Fibroblast of skin of abdomen (primary cell): ENCODE measurements at places on chromosomes 3 and 15.
A peak's percentile ranks its signal among the peaks of the same experiment; 100 is the strongest.

DNA sequence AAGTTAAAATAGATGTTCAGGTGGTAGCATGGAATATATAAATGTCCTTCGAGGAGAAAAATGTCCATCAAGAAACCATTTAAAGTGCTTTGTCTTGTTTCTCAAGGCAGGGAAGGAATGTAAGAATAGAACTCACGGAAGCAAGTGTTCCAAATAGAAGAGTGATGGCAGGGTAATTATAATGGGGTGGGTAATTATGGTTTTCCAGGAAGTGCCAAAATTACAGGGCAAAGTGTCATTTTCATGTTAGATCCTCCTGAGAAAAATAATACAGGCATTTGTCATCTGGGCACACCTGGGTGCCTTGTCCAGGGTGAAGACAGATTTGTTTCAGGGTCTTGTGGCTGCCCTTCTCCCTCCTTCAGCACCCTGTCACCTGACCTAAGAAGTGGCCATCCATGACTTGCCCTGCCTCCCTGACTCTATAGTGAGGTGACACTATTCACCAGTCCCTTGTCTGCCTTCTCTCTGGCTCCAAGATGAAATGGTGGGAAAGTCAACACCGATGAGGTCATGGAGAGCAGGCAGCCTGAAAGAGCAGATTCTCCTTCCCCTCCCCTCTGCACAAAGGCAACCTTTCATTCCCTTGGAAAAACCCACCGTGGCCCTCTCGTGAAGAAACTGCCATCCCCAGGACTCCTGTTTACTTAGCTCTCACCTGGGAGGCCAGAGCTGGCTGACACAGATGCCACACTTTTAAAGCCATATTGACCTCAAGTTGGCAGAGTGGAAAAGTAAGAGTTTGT, 45.1 kb upstream of the AMOTL2 start:
- no peak for DNase-seq

DNA sequence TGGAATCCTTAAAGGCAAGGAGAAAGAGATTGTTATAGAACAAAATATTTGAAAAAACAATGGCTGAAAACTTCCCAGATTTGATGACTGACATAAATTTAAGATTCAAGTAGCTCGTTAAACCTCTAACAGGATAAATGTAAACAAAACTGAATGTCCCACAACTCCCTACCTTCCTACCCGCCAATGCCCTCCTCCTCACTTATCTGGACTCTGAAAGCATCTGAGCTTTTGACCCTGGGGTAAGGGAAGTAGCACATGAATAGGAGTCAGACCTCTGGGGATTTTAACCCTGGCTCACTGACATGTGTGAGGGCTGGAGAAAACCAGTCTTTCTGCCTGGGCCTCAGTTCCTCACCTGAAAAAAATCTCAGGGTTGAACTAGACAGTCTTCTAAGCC, 26.9 kb downstream of the CYP19A1 start:
- DNase-seq: no peak

DNA sequence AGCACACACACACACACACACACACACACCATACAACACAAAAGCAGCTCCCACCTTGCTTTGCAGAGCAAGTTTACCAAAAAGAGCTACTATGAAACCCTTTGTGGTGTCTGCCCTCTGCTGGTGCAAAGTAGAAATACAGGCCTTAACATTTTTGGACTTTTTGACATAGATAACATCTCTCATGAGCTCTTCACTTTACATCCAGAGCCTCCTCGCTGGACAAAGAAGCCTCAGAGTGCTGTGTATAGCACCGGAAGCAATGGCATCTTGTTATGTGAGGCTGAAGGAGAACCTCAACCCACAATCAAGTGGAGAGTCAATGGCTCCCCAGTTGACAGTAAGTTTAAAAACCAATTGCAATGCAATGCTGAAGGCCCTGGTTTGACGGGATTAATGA, 157.9 kb downstream of the CHL1 start:
- peak; percentile 15 for DNase-seq

DNA sequence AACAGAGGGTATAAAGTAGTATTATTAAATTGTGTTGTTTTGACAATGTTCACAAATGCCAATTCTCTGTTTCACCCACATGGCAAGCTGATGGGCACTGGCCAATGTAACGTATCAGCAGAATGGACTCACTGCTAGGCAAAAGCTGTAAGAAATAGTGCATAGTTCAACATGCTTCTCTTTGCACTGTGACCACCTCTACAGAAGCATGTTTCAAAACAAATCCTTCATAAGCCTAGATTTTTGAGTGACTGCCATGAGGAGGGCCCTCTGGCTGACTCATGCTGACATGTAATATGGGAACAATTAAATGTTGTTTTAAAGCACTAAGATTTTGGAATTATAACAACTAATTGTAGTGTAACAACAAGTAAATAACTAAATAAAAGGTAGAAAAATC, 3.2 kb downstream of the GBE1 start:
- peak; percentile 88 for DNase-seq

- DNase-seq: no peak
Measured at GRCh38 chr3:133441867-133442270, 42.0 kb downstream of the BFSP2 start.

DNA sequence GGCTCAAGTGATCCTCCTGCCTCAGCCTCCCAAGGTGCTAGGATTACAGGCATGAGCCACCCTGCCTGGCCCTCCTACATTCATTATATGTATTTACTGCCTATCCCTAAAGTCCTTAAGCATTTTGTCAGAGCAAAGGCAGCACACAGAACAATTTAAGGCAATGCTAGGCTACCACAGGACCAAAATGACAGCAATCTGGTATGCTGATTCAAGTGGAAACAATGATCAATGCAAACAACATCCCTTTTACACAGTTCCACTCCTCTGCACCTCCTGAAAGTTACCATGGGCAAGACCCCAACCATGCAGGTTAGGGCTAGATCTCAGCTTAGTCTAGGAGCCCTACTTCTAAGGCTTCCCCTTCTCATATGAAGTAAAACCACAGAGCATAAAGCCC, 40.3 kb downstream of the SPG11 start:
- DNase-seq: no peak

DNA sequence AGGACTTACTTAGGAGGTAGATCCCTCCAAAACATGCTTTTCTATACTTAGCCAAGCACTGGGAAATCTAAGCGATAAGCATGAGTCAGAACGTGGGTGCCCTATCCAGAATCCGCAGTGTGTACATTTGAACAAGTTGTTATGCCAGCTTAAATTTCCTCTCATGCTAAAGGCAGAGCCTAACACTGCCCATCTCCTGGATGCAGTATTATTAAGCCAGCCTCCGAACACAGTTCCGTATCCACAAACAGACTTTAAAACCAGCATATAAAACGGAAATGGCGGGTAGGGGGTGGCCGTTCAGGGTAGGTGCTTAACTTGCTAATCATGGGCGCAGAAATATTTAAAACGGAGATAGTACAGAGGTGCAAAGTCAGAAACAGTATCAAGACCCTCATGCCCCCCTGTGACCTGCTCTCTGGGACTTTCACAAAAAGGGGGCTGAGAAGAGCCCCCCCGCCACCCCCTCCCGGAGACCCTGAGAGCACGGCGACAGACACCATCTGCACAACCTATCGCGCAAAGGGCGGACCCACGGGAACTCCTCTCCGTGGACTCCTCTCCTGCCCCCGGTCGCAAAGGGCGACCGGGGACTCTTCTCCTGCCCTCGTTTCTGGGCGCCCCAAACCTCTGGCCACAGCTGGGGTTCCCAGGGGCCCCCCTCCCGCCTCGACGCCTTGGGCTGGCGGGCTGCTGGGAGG, 889 bp upstream of the LRRIQ4 start:
- peak; percentile 57 for DNase-seq

DNA sequence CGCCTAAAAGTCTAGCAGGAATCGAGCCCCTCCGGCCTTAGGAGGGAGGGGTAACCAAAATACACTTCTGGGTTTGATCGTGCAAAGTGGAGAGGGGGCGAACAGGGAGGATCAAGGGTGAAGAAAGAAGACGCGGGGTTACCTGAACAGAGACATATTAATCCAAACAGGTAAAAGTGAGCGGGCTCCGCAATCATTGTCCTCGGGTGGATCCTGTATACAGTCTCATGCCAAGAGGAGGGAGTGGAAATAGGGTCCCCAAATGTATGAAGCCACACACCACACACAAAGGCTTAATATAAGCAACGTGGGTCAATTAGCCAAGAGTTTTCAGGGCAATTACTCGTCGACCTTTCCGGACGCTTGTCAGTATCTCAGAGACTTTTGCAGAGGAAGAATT, 749.5 kb downstream of the ROBO1 start:
- no peak for DNase-seq

DNA sequence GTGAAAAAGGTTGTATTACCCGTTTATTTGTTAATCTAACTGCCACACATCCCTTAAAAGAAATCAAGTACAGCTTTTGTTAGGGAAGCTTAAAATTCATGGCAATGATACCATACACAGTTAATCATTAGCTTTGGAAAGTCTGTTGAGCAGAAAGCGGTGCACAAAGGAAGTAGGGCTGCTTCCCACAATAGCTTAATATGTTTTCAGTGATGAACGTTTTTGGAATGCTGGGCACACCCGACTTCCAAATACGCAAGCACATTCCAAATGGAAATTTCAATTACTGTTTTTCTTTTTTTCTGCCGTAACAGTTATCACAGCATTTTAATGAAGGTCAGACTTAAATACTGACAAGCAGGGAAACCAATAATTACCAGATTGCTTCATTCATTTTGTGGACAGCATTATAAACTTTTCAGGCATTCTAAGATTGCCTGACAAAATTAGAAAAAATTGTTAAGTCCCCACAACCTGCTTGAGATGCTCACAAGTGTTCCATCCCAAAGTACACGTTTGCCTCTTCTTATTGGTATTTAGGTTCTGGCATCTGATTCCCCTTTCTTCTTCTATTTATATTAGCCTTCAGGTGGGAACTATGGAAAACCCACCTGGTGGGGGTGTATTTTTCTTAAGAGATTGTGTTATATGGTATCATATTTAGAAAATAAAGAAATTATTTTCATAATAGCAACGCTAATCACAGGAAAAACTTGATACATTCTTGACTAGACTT, 1.1 kb upstream of the ECT2 start:
- DNase-seq: peak; percentile 93

GRCh38 chr3:73568371-73568862, 56.3 kb downstream of the PDZRN3 start:
- DNase-seq: no peak

DNA sequence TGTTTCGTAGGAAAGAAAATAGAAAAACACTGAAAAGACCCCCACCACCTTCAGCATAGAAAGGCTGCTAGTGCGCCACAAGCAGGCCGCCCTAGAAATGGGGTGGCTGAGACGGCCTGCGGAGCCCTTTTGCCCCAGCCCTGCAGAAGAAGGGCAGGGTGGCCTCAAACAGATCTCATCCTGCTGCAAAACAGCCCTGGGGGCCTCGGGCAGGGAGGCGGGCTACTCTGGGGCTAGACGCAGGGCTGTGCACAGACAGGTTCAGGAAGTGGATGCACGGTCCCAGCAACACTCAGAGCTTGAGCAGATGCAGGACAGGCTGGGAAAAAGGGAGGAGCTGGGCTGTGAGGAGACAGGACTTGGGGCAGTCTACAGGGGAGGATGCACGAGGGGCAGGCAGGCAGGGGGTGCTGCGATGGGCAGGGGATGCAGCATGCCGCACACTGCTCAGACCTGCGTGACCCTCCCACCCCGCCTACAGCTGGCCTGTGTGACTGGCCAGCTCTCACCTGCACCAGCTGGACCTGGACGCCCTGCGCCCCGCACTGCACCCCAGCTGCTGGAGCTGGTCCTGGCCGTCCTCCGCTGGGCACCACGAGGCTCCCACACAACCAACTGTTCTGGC, 34.3 kb downstream of the ZXDC start:
- no peak for DNase-seq

GRCh38 chr15:72961346-72961745, 90.9 kb upstream of the NEO1 start:
- no peak for DNase-seq

DNA sequence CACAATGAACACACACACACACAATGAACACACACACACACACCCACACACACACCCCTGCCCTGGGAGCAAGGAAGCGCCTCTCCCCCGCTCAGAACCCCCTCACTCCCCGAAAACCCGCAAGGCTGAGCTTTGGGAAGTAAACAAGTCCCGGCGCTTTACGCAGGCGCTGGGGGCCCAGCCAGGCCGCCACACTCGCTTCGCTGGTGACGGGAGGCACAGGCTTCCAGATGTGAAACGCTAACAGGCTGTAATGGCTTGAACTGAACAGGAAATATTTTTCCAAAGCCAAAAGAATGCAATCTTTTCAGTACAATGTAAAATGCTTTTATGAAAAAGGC, 122.7 kb upstream of the IGF1R start:
- peak; percentile 70 for DNase-seq

- peak; percentile 13 for DNase-seq
Measured at GRCh38 chr15:89566181-89566580, 9.1 kb upstream of the TICRR start.

DNA sequence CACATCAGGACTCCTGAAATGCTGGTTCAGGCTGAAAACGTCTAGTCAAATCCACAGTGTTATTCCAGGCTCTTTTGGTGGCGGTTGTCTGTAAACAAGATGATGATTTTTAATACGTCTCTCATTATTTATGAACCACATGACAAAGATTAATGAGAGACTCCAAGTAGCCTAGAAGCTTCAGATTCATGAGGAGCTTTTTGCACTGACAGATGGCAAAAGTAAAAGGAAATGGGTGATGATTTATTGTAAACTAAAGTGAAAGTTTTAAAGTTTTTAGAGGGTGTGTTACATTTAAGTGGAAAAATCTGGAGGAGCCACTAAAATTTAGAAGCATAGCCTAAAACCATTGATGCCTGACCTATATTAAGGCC, 77.0 kb downstream of the BBX start:
- DNase-seq: peak; percentile 29

- peak; percentile 18 for DNase-seq
Measured at GRCh38 chr15:77107068-77107467, 36.2 kb upstream of the TSPAN3 start.

GRCh38 chr3:131925571-131925970, 109.2 kb downstream of the CPNE4 start:
- peak; percentile 52 for DNase-seq

DNA sequence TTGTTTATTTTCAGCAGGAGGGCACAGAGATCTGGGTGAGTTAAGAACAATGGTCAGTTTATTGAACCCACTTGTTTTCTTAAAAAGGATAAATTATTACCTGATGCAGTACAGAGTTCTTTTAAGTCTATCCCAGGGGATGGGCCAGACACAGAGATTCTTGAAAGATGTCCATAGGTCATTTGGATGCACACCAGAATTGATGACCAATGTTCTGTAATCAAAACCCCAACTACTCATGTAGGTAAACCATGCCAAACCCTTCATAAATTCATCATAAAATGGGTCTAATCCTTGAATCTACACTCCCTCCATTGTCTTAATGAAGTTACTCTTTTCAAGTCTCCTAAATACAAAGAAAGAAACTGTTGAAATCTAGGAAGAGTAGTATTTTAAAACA, 273.0 kb upstream of the COL8A1 start:
- no peak for DNase-seq

- DNase-seq: peak; percentile 55
Measured at GRCh38 chr3:15315003-15315402, 17.4 kb downstream of the SH3BP5 start.

DNA sequence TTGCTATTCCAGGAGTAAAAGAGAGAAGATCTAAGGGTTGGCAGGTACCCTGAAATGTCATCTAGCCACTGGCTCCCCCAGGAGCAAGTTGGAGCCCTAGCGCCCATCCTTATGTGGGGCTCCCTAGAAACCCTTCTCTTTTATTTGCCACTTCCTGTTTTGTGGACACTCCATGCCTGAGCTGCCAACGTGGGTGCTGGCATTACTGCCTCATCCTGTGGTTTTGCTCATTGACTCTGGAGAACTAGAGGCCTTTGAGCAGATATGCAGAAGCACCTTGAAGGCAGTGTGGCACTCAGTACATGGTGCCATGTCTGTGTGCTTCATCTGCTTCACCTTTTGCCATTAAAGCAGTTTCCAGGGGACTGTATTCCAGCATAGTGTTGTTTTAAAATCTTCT, 8.1 kb downstream of the EDEM1 start:
- no peak for DNase-seq
